ENCODE measurements at places on chromosomes 6 and 20.

DNA sequence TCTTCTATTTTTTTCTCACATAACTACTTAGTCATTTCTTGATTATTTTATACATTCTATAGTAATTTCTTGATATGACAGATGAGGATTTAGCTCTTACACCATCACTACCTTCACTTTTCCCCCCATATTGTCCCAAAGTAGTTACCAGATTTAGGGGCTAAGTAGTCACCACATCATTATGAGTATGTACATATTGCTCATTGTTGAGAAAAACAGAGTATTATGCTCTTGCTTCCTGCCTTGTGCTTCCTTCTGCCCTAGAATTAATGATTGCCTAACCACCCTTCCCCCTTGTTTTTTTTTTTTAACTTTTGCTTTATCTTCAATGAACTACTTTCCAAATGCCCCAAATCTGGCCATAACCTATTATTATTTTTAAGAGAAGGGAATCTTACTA lies 6.8 kb upstream of the HLA-B start:
- DNase-seq, result no peak

- DNase-seq, result no peak
These were observed 10.5 kb upstream of the C20orf144 start for GRCh38 chr20:33651562-33652048.

DNA sequence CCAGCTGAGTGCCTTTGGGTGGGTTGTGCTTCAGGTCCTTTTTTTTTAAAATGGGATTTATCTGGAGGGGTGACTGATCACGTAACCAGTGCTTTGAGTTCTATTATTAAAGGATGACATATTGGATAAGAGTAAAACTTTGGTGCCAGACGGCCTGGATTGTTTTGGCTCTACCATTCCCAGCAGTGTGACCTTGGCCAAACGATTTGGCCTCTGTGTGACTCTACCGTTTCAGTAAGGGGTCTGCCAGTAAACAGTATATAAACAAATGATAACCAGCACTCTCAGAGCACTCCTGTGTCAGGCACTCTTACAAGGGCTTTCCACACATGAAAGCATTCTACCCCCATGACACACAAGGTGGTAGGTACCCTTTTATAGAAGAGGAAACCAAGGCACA lies 8.7 kb downstream of the SCRT2 start:
- no peak for DNase-seq

- no peak for DNase-seq
These were observed 73.3 kb upstream of the E2F3 start for GRCh38 chr6:20328266-20328923.

Measured in nephron progenitor cell (in vitro differentiated cells).